ENCODE measurements at places on chromosomes 5 and 9.
A peak's percentile ranks its signal among the peaks of the same experiment; 100 is the strongest.

DNA sequence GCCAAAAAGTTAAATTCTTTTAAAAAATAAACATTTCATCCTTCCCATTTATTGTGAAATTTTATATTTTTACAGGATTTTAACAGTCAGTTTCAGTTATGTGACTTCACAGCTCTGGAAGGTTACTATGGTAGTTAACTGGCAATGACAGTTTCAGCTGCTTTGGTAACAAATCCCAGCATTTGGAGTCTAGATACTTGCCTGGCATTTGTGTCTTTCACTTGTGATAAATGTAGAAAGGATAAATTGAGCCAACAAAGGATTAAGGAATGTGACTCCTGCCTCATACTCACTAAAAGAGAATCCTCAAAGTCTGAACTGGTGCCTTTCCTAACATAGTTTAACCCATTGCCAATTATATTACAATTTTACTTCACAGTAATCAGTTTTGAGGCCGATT, 315.5 kb downstream of the FER start:
- DNase-seq, result no peak

- DNase-seq, result no peak
Measured at GRCh38 chr9:106576232-106576760, 286.7 kb upstream of the ZNF462 start.

- peak; percentile 26 for DNase-seq
Measured at GRCh38 chr9:133477992-133478850, 678 bp downstream of the SLC2A6 start.

- DNase-seq, result no peak
Measured at GRCh38 chr5:98994611-98995010, 65.8 kb upstream of the CHD1 start.

DNA sequence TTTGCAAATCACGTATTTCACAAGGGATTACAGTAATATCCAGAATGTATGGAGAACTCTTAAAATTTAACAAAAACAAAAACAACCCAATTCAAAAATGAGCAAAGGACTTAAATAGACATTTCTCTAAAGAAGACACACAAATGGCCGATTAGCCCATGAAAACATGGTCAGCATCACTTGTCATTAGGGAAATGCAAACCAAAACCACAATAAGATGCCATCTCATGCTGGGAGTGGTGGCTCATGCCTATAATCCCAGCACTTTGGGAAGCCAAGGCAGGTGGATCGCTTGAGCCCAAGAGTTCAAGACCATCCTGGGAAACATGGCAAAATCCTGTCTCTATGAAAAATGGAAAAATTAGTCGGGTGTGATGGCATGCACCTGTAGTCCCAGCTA, 120.2 kb downstream of the SUSD1 start:
- DNase-seq, result no peak

DNA sequence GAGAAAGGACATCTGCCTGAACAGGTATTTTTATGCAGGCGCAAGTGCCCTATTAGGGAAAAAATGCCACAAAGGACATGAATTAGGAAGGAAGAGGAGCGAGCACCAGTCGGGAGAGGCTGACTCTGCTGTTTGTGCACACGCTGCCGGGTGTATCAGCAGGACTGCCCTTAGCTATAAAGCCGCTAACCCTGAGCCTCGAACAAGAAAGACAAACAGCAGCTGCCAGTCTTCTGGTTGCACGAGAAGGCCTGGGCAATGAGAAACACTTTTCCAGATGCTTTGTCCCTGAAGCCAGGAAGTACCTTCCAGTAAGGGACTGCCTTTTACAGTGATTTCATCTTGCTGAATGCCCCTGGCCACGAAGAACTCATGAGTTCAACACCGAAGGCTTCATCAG, 12.6 kb downstream of the QSOX2 start:
- no peak for DNase-seq

DNA sequence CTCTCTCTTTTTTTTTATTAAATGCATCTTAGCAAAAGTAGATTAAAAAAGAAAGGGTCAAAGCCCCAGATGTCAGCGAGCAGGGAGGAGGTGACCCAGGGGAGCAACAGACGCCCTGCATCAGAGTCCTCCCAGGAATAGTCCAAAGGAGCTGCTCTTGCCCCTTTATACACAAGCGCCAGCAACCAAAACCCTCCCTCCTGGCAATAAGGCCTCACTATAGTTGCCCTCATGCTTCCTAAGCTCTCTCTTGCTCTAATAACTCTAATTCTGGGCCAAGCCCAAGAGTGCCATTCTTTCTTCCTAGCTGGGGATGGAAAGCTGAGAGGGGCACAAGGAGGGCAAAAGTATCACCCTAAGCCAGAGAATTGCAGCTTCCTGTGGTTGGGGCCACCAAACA, 26.3 kb downstream of the PCDHGC5 start:
- DNase-seq, result no peak

GRCh38 chr9:8027351-8027750, 227.8 kb upstream of the DMAC1 start:
- DNase-seq, result no peak

GRCh38 chr9:132068605-132069004, 11.1 kb downstream of the MED27 start:
- DNase-seq, result no peak

DNA sequence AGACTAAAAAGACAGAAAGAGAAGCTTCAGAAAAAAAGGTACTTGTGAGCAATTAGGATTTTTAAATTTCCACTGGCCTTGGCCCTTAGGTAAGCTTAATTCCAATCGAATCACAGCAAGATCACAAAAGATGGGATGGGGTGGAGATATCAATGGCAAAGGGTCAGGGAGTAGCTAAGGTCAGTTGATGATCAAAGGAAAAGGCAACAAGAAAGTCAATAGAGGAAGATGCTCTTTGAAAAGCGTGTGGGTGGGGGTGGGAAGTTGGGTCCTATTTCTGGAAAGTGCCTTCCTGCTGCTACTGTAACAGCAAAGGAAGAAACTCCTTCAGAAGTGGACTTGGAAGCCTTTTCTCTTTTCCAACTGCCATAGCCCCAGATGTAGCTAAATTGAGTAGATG, 7.3 kb downstream of the C1QTNF3 start:
- no peak for DNase-seq

DNA sequence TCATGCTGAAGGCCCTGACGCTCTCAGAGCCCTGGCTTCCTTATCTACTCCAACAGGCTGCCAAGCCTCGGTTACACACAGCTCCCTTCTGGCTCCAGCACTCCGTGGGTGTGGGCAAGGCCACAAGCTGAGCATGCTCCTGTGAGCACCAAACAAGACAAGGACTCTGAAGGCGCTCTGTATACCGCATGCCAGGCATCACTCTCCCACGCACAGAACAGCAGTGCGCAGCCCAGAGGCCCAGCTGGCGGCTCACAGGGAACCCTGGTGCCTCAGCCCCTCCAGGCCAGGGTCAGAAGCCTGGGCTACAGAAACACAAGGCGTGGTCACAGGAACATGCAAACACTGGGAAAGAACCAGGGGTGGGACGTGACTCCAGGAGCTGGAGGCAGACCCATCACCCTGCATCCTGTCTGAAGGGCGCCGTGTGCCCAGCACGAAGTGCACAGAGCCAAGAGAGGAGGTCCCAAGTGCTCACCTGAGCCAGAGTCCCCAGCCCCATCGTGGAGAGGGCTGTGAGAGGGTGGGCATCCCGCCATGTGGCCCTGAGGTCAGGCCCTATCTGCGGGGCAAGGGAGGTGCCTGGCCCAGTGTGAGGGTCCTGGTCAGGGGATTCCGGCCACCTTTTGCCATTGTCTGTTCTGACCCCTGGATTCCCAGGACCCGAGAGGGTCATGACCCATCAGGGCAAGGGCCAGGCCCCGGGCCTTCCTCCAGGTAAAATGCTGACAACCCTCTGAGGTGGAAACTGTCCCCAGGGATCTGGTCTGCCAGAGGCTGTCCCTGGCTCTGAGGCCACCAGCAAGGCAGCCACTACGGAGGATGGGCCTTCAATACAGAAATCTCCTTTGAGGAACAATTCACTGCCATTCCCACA, 54.7 kb downstream of the COL23A1 start:
- no peak for DNase-seq

DNA sequence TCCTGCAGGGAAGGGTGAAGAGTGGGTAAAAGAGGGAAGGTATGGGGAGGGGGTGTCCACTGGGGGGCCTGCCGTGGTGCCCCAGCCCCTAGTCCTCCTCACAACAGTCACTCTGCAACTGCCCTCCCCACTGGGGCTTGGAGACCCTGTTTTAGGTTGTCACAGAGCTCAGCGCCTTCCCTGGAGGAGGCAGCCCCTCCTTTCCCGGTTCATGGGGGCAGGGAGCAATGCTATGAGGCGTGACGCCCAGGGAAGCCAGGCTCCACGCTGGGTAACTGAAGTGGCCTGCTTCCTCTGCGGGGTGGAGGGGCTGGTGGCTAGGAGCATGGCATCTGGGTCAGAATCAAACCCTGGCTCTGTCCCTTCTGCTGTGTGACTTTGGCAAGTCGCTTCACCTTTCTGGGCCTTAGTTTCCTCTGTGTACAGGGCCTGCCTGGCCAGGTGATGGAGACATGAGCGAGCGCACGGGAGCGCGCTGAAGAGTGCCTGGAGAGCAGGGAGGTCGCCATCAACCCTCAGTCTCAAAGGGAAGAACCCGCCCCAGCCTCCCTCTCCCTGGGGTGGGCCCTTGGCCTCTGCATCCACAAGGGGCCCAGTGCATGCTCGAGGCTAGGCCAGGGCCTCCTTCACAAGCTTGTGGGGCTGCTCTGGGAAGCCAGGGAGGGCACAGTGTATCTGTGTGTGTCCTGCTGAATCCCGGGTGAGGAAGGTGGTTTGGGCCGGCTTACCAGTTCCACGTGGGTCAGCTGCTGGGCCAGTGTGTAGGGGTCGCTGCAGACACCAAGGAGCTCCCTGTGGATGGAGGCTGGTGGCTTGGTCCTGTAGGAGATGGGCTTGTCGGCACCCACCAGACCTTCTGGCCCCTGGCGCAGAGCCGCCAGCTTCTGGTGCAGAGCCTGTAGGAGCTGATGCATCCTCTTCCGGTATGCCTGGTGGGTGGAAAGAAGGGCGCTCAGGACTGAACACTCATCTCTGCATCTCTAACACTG, 56.4 kb upstream of the RNF130 start:
- DNase-seq, result no peak

GRCh38 chr9:137838576-137838975, 39.0 kb upstream of the CACNA1B start:
- no peak for DNase-seq

GRCh38 chr9:105158898-105159297, 85.6 kb upstream of the SLC44A1 start:
- no peak for DNase-seq

- no peak for DNase-seq
Measured at GRCh38 chr9:34177593-34178435, 1.0 kb upstream of the UBAP1 start.

DNA sequence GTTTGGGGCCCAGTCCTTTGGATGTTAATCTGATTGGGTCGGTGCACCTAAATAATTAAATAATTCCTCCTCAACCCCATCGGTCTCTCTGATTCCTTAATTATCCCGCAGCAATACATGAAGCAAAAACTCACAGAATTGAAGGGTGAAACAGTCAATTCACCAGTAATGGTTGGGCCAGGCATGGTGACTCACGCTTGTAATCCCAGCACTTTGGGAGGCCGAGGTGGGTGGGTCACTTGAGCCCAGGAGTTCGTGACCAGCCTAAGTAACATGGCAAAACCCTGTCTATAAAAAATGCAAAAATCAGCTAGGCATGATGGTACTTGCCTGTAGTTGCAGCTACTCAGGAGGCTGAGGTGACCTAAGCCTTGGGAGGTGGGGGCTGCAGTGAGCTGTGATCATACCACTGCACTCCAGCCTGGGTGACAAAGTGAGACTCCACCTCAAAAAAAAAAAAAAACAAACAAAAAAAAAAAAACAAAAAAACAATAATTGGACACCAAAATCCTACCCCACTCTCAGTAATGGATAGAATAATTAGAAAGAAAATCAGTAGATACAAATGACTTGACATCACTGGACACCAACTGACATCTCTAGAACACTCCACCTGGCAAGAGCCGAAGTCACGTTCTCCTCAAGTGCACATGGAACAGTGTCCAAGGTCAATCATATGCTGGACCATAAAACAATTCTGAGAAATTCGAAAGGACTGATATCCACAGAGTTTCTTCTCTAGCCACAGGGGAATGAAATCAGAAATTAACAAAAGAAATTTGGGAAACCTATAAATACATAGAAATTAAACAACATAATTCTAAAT, 5.3 kb downstream of the ABO start:
- peak; percentile 3 for DNase-seq

DNA sequence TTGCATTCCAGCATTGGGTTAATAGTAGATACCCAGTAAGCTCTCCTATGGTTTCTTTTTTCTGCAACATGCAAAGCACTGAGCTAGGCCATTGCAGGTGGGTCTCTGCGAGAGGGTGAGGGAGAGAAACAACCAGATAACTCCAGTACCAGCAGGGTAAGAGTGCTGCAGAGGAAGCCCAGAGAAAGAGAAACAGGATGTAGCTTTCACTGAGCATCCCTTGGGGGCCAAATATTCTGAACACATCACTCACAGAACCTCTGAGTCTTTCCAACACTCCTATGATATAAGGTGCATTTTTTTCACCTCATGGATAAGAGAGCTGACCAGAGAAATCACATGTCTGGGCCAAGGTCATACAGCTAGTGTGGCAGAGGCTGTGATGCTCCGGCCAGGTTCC, 76.7 kb downstream of the TRIM32 start:
- no peak for DNase-seq

DNA sequence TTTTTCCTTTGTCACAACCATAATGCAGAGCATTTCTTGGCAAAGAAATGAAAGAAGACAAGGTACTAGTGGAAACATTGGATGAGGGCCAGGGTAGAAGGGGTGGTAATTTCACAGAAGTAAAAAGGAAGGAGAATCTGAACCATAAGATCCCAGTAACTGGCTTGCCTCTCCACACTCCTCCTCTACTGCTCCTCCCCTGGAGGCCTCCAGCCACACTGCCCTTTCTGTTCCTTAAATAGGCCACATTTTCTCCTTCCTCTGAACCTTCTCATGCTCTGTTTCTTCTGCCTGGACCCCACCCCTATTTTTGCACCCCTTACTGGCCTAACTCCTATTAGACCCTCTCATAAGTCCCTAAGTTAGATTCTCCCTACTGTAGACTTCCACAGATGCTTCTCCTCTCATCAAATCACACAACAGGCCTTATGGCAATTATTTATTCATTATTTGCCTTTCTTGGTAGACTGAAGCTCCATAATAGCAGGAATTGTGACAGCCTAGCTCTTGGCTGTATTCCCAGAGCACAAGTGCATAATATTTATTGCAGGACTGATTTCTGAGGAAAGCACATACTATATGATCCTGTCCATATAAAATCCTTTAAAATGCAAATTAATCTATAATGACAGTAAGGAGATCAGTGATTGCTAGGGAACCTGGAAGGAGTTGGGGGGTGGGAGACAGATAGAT, 31.3 kb upstream of the GRIA1 start:
- DNase-seq, result no peak

- no peak for DNase-seq
Measured at GRCh38 chr5:170747851-170748250, 35.7 kb upstream of the GABRP start.

Data from kidney glomerular epithelial cell (primary cell).